Hair follicular keratinocyte (primary cell): ENCODE measurements at places on chromosomes 6 and 20. TPM values are rescaled to one million over a fixed set of nuclear protein-coding genes. Genes with fewer than 3 reads are reported as not detected.

SPATS1 gene
- not detected in 2 replicates for total RNA-seq

SFTA2 gene
- total RNA-seq, result not detected in 2 replicates

SYTL3 gene
- 0.70 and 1.4 TPM in 2 replicates for total RNA-seq

RHAG gene
- not detected in 2 replicates for total RNA-seq

LCA5 gene
- total RNA-seq, result 1.3 and 1.9 TPM in 2 replicates

UST gene
- 4.3 and 9.3 TPM in 2 replicates for total RNA-seq

PDE10A gene
- not detected in 2 replicates for total RNA-seq

C20orf144 gene
- total RNA-seq, result 0.16 TPM in 1 of 2 replicates, not detected in the other

SLC35F1 gene
- total RNA-seq, result 0.04 TPM in 1 of 2 replicates, not detected in the other
